ENCODE measurements at places on chromosomes 16 and 17.

DNA sequence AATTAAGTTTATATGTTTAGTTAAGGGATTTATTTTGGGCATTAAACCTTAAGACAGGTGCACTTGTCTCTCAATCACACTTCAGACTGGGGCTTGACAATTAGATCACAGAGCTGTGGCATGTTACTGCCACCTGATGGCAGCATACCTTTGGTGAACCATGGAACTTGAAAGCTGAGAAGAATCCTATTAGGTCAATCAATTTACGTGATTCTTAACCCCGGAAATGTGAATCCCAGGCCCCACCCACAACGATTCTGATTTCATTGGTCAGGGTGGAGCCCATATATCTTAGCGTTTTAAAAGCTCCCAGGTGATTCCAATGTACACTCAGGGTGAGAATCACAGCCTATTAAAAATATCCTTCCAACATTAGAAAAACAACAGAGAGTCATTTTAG lies 91.0 kb downstream of the GSG1L start:
- peak; percentile 31 for DNase-seq

DNA sequence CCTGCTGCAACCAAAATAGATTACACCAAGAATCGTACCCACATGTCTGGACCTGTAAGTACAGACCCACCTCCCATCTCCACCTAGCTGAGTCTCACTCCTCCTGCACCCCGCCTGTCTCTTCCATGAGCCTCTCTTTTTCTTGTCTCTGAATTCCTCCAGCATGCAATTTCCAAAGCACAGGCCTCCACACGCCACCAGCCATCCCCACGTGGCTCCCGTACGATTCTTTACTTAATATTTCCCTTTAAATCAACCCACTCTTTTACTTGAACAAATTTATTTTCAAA lies 1.2 kb downstream of the RPH3AL start:
- no peak for DNase-seq

DNA sequence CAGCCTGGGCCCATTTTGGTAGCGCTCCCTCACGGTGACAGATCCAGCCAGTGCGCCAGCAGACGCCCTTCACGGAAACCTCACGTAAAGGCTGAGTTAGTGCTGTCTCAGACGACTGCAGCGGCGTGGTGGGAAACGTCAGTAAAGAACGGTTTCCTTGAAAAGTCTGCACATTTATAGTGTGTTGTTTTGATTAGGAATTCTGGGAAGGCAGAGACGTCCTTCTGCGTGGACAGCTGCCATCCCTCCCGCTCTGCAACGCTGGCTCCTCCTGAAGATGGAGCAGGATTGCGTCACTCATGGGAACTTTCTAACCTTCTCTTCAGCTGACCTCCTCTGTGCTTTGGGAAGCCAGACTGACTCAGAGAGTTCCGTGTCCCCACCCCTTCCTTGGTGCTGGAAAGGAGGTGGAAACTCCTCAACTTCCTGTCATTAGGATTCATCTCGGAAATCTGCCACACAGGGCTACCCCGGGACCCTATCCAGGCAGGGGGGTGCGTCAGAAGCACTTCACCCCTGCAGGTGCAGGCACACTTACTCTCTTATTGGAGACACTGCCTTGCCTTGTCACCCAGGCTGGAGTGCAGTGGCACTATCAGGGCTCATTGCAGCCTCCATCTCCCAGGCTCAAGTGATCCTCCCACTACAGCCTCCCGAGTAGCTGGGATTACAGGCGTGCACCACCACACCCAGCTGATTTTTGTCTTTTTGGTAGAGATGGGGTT lies 24.3 kb upstream of the CRISPLD2 start:
- DNase-seq: peak; percentile 95

DNA sequence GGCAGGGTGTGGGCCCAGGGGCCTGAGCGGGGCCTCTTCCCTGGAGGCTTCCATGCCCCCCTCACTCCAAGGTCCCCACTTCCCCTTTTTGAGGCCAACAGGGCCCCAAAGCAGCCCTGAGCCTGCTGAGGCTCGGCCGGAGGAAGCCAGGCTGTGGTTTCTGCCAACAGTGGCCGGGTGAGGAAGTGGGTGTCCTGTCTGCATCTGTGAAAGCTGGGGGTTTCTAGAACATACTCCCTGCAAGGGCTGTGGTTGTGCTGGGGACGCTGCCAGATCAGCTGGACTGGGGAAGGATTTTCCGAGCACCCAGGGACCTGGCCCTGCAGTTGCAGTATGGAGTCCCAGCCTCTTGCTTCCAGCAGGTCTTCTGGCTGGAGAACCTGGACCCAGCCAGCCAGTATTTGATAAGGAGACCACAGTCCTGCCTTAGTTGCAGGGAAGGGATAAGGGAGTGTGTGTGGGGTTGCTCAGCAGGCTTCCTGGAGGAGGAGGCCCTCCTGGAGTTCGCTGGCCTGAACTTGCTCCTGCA lies 15.7 kb downstream of the ADCY7 start:
- peak; percentile 85 for DNase-seq

GRCh38 chr16:4307215-4308037 lies 8.4 kb upstream of the GLIS2 start:
- peak; percentile 95 for DNase-seq

DNA sequence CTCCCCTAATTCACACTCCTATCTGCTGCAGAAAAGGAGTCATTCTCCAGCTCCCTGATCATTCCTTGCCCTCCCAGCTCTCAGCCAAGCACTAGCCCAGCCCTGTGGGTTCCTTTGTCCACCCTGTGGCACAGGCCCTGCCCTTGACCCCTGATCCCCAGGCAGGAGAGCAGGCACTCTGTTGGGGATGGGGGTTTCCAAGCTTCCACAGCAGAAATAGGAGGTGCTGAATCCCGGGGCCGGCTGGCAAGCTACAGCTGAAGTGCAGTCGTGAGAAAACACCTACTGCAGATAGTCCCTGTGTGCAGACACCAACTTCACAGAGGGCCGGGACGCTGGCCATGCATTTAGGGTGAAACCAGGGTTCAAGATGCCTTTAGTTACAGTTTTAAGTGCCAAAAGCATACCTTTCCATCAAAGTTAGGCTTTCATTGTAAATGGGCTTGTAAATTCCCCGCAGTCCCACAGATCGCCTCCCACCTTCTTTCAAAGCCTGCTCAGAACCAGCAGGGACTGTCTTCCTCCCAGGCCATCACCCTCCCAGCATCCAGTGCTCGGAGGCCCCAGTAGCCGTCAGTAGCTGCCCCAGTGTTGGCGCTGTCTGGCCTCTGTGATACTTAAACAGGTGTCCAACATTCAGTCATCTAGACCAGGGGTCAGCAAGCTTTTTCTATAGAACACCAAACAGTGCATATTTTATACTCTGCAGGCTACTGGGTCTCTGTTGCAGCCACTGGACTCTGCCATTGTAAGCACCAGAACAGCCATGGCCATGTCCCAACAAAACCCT lies 10.6 kb downstream of the CPSF4L start:
- DNase-seq: no peak

GRCh38 chr17:48598736-48599135 lies 5.2 kb upstream of the HOXB5 start:
- no peak for DNase-seq

DNA sequence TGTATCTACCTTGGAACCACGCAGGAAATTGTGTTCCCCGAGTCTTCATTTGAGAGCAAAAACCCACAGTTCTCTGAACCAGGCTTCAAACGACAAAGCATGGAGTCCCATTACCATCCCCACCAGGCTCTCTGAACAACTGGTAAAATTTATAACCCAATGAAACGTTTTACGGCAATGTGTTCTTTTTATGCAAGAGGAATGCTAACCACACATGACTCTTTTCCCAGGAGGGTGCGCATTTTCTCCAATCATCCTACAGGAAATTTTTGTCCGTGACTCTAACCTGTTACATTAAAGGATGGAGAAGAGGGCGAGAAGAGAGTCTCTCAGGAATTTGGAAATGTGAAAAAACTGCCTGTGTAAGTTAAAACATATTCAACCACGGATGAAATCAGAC lies 17.8 kb downstream of the STX8 start:
- DNase-seq: peak; percentile 9

DNA sequence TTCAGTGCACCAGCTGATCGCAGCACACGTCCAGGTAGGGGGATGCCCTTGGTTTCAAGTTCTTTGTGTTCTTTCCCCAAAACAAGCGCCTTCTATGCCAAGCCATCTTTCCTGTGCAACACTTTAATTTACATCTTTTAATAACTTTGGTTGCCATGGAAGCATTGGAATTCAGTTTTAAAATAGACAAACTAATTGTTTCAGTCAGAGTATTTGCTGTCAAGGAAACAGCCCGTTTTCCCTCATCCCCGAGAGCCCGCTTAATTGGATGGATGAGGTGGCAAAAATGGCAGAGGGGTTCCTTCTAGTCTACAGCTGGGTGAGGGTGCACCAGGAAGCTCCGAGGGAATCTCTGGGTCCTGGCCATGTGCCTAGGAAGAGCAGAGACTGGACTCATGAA lies 793.7 kb upstream of the EEF2KMT start:
- DNase-seq: peak; percentile 33

- no peak for DNase-seq
Measured at GRCh38 chr17:60353773-60354172, 38.2 kb downstream of the USP32 start.

- no peak for DNase-seq
Measured at GRCh38 chr17:16882243-16882925, 89.5 kb downstream of the TNFRSF13B start.

Measured in muscle of leg (tissue), 16 donors.